Naive thymus-derived CD4-positive, alpha-beta T cell (primary cell): ENCODE measurements at places on chromosomes 4 and X. TPM values are rescaled to one million over a fixed set of nuclear protein-coding genes. Genes with fewer than 3 reads are reported as not detected.

HAND2 gene
- total RNA-seq: not detected

ITIH6 gene
- not detected for total RNA-seq

SHOX gene
- not detected for total RNA-seq

ALAS2 gene
- total RNA-seq: 0.24 TPM

HTN3 gene
- total RNA-seq: not detected

IL9R gene
- total RNA-seq: 2.9 TPM

FAM3A gene
- 61.8 TPM for total RNA-seq

SLC38A5 gene
- 72.7 and 75.5 TPM in 2 replicates for total RNA-seq

TLR10 gene
- 1.00 TPM for total RNA-seq

GRCh38 chr4:147740176-147740575 is 8.3 kb downstream of the ARHGAP10 start:
- no peaks in the 10 kb centered on the region for H3K36me3 ChIP-seq
- no peaks in the 10 kb centered on the region for H3K4me1 ChIP-seq
- H3K27me3 ChIP-seq: no peaks in the 10 kb centered on the region
- no peak overlapping the region for H3K4me3 ChIP-seq
- DNase-seq: no peak

- peak; percentile 58 for DNase-seq
- H3K27me3 ChIP-seq: no peaks in the 10 kb centered on the region
- peak overlapping the region; percentile 24 for H3K4me3 ChIP-seq
- peak overlapping the region; percentile 78 for H3K27ac ChIP-seq
- H3K4me1 ChIP-seq: peaks cover 56% of the 10 kb centered on the region
- no peaks in the 10 kb centered on the region for H3K36me3 ChIP-seq
Measured at GRCh38 chr4:6916587-6917460, 7.2 kb downstream of the TBC1D14 start.

- DNase-seq: no peak
- H3K27me3 ChIP-seq: no peaks in the 10 kb centered on the region
- no peak overlapping the region for H3K4me3 ChIP-seq
- H3K27ac ChIP-seq: no peak overlapping the region
- no peaks in the 10 kb centered on the region for H3K36me3 ChIP-seq
Measured at GRCh38 chrX:10158279-10159144, 1.7 kb downstream of the CLCN4 start.

GRCh38 chrX:44060221-44060620 is 87.0 kb upstream of the NDP start:
- no peak overlapping the region for H3K27ac ChIP-seq
- H3K36me3 ChIP-seq: no peaks in the 10 kb centered on the region
- H3K4me3 ChIP-seq: no peak overlapping the region
- H3K27me3 ChIP-seq: no peaks in the 10 kb centered on the region
- H3K4me1 ChIP-seq: no peaks in the 10 kb centered on the region

DNA sequence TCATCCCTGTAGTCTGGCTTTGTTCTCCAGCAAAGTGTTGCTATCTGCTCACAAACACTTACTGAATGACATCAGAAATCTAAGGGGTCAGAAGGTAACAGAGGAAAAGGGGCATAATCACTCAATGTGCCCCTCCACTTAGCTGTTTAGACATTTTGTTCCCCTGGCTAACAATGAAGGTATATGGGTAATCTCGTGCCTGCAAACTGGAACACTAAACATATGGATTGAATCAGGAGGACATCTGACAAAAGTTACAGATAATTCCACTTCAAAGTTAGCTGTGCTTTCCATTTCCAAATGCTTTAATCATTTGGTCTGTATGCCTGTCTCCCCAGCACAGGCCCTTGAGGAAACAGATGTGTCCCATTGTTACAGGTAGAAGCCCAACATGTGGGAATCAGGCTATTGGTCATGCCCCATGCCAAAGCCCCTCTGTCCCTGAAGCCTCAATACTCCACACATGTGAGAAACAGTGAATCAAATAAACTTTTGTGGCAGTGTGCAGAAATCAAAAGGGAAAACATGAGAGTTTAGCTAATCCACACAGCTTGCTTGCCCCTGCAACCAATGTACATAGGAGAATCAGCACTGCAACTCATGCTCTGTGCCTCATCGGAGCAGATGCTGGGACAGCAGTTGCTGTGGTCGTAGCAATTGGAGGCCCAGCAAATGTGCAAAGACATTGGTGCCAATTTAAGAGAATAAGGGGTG is 111.7 kb downstream of the RNF150 start:
- no peaks in the 10 kb centered on the region for H3K36me3 ChIP-seq
- H3K27ac ChIP-seq: no peak overlapping the region
- H3K4me3 ChIP-seq: no peak overlapping the region
- H3K27me3 ChIP-seq: no peaks in the 10 kb centered on the region
- no peak for DNase-seq

- no peaks in the 10 kb centered on the region for H3K36me3 ChIP-seq
- H3K4me1 ChIP-seq: no peaks in the 10 kb centered on the region
- H3K27ac ChIP-seq: no peak overlapping the region
- H3K4me3 ChIP-seq: no peak overlapping the region
- H3K27me3 ChIP-seq: no peaks in the 10 kb centered on the region
Measured at GRCh38 chrX:10507181-10507580, 113.2 kb downstream of the MID1 start.

GRCh38 chrX:66142351-66142750 is 21.7 kb upstream of the HEPH start:
- H3K4me1 ChIP-seq: no peaks in the 10 kb centered on the region
- no peak overlapping the region for H3K4me3 ChIP-seq
- no peak for DNase-seq
- H3K27me3 ChIP-seq: no peaks in the 10 kb centered on the region
- H3K27ac ChIP-seq: no peak overlapping the region
- no peaks in the 10 kb centered on the region for H3K36me3 ChIP-seq

DNA sequence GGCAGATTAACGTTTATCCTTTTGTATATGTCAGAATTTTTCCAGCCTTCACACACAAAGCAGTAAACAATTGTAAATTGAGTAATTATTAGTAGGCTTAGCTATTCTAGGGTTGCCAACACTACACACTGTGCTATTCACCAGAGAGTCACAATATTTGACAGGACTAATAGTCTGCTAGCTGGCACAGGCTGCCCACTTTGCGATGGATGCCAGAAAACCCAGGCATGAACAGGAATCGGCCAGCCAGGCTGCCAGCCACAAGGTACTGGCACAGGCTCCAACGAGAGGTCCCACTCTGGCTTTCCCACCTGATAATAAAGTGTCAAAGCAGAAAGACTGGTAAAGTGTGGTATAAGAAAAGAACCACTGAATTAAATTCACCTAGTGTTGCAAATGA is 94.8 kb downstream of the TET2 start:
- no peak overlapping the region for H3K27ac ChIP-seq
- H3K36me3 ChIP-seq: no peaks in the 10 kb centered on the region
- no peaks in the 10 kb centered on the region for H3K4me1 ChIP-seq
- H3K4me3 ChIP-seq: no peak overlapping the region
- no peak for DNase-seq

GRCh38 chr4:41505161-41505661 is 32.7 kb upstream of the LIMCH1 start:
- no peak for DNase-seq
- no peak overlapping the region for H3K4me3 ChIP-seq
- no peaks in the 10 kb centered on the region for H3K4me1 ChIP-seq

- no peak for DNase-seq
- no peaks in the 10 kb centered on the region for H3K36me3 ChIP-seq
- H3K27me3 ChIP-seq: no peaks in the 10 kb centered on the region
- no peak overlapping the region for H3K4me3 ChIP-seq
- H3K4me1 ChIP-seq: no peaks in the 10 kb centered on the region
Measured at GRCh38 chrX:20063716-20064351, 52.9 kb downstream of the MAP7D2 start.

- no peaks in the 10 kb centered on the region for H3K27me3 ChIP-seq
- H3K4me1 ChIP-seq: no peaks in the 10 kb centered on the region
- no peak overlapping the region for H3K4me3 ChIP-seq
Measured at GRCh38 chr4:104870495-104871233, 276.0 kb upstream of the TET2 start.

GRCh38 chrX:6448003-6448402 is 86.9 kb downstream of the VCX3A start:
- H3K27me3 ChIP-seq: no peaks in the 10 kb centered on the region
- no peaks in the 10 kb centered on the region for H3K36me3 ChIP-seq
- no peak for DNase-seq
- no peak overlapping the region for H3K4me3 ChIP-seq

- no peak for DNase-seq
- no peaks in the 10 kb centered on the region for H3K4me1 ChIP-seq
- H3K4me3 ChIP-seq: no peak overlapping the region
- H3K36me3 ChIP-seq: no peaks in the 10 kb centered on the region
- no peak overlapping the region for H3K27ac ChIP-seq
- H3K27me3 ChIP-seq: no peaks in the 10 kb centered on the region
Measured at GRCh38 chrX:22366166-22366702, 93.5 kb downstream of the CBLL2 start.

- no peaks in the 10 kb centered on the region for H3K27me3 ChIP-seq
- H3K4me1 ChIP-seq: no peaks in the 10 kb centered on the region
- no peak within 1 kb of the TSS for H3K4me3 ChIP-seq
- no peaks in the 10 kb centered on the region for H3K36me3 ChIP-seq
- H3K27ac ChIP-seq: no peak within 1 kb of the TSS
- DNase-seq: peak; percentile 19
Measured at GRCh38 chr4:8580321-8581093, at the start of gene GPR78. Gene GPR78 (plus strand): TSS chr4:8580392. CDS start chr4:8580983, 591 bp downstream.

DNA sequence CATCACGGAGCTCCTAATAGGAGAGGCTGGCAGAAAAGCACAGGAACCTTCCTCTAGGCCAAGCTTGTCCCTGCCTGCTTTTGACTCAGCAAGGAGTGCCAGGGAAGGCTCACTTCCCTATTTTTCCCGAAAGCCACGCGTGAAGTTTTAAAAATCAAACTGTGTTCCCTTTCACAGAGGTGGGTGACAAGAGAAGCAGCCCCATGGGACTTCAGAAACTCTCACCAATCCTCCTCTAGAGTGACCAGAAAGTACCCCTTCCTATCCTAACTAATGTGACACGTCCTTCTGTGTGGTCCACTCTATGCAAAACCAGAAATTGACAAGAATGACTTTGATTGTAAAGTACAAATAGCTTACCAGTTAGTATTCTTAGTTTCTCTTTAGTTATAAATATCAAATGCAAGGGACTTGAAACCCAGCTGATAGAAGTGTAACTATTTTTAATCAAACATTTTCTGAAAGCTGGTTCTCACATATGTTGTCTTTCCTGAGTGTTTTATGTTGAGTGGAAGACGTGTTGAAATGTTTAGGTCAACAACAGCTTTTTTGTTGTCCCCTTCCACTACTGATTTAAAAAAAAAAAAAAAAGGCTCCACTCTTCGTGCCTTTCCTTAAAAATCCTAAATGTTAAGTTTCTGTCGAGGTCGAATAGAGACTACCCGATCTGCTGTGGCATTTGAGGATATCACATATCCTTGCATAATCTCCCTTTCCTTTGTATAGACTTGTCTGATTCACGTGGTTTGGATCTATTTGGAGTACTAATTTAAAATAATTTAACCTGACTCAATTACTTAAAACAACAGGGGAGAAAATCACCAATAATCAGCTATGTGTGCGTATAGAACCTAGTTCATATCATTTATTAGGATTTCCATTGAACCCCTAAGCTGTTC is 42.1 kb downstream of the NFKB1 start:
- peaks cover 11% of the 10 kb centered on the region for H3K36me3 ChIP-seq
- DNase-seq: no peak
- H3K27me3 ChIP-seq: no peaks in the 10 kb centered on the region

DNA sequence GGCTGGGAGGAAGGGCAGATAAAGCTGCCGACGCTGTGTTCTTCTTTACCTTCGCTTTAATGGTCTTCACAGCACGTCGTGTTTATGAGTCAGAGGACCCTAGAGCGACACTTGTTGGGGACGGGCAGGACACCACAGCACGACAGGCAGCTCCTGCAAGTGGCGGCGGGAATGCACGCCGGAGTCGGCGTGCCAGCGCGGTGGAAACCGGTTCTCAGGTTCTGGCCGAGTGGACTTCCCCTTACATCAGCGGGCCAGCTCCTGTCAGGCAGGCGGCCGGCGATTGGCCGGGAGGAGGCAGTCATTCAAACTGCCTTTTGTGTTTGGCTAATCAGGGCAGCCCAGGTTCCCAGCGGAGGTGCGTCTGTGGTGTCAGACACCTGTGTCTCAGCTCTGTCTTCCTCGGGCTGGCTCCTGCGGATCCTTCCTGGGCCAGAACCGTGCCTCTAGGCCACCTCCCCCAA is 150.9 kb downstream of the SHROOM3 start:
- no peak overlapping the region for H3K4me3 ChIP-seq
- peaks cover 6% of the 10 kb centered on the region for H3K27me3 ChIP-seq
- no peak overlapping the region for H3K27ac ChIP-seq
- no peaks in the 10 kb centered on the region for H3K36me3 ChIP-seq

DNA sequence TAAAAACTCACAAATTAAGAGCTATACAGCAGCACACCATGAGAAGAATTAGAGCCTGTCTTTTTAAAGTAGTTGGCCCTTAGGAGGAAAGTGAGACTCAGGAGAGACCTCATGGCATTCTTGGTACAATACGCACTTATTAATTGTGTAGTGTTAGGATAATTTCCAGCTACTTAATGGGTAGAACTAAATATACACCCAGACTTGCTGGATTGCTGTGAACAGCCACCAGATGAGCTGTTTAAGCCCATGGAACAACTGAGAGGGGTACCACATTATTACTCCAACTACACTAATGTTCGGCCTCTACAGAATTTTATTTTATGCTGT is 13.6 kb downstream of the MFAP3L start:
- no peak for DNase-seq
- no peak overlapping the region for H3K27ac ChIP-seq
- H3K4me3 ChIP-seq: no peak overlapping the region
- H3K27me3 ChIP-seq: no peaks in the 10 kb centered on the region

DNA sequence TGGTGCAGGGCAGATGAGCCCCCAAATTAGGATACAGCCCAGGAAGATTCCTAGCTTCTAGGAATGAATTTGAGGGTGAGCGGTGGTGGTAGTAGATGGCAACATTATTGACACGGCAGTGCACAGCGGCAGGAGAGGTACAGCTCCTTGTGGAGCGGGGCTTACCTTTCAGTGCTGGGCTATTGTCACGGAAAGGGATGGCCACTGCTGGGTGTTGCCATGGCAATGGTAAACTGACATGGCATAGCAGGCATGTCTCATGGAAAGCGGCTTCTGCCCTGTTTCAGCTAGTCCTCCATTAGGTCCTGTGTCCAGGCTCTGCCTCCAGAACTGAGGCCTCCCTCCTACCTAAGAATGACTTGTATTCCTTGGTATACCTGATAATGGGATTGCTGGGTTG is 81.8 kb upstream of the WDR1 start:
- H3K27ac ChIP-seq: no peak overlapping the region
- H3K27me3 ChIP-seq: no peaks in the 10 kb centered on the region
- H3K4me3 ChIP-seq: no peak overlapping the region
- DNase-seq: no peak

DNA sequence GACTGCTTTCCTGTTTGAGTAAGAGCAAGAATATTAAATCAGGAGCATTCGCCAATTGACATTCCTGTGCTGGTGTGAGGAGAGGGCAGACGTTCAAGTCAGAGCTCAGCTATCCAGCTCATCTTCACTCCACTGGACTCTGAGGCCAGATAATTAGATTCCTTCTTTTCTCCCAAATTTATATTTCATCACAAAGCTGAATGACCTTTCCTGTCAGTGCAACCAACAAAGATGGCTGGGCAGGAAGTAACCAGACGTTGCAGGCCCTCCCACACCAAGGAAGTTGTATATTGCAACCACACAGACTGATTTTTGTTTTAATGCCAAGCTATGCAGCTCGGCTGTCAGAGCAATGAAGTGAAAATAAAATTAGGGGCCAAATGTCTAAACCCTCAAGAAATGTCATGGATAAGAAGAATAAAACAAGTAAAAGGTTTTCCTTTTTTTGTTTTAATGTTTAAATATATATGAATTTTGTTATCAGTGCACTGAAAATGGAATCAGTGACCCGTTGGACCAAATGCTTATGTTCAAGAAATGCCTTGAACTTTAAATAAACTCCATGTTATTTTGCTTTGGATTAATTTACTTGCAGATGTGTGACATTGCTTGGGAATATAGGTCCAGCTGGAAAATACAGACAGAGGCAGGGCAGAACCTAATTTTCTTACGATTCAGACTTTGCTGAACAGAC is 578.9 kb upstream of the FAT1 start:
- no peak overlapping the region for H3K27ac ChIP-seq
- H3K4me3 ChIP-seq: no peak overlapping the region
- no peaks in the 10 kb centered on the region for H3K27me3 ChIP-seq
